CD4-positive, alpha-beta T cell treated with Interleukin-10 for 1 hour (primary cell): ENCODE measurements at places on chromosomes 6 and 20.

DNA sequence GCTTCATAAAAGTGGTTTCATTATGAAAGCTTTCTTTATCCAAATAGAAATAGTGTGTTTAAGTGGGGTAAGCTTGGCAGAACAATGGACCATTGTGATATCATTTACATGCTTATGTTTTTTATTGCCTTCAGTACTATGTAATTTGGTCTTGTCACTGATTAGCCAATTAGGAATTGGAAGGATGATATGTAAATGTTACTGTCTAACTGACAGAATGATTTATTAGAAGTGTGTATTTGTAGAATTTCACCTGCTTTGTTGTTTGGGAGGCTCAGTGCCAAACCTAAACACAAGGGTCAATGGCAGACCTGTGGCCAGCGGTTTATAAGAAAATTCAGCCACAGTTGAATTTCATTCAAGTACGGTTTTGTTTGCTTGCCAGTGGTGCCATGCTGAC lies 39.0 kb downstream of the AIG1 start:
- DNase-seq: no peak

DNA sequence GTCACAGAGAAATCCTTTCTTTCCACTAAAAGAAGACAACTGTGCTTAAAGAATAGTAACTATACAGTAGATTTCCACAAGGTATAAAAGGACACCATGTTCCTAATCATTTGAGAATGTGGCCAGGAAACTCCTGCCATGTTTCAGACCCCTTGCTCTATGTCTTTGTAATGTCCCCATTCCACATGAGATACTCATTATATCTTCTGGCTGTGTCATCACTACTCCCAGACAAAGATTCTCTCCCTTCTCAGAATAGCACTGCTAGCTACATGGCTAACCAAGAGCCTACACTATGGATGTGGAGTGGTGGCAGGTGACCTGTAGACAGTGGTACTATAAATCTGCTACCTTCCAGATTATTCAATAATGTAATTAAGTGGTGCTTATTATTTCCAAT lies 218.1 kb upstream of the MCHR2 start:
- DNase-seq: no peak

DNA sequence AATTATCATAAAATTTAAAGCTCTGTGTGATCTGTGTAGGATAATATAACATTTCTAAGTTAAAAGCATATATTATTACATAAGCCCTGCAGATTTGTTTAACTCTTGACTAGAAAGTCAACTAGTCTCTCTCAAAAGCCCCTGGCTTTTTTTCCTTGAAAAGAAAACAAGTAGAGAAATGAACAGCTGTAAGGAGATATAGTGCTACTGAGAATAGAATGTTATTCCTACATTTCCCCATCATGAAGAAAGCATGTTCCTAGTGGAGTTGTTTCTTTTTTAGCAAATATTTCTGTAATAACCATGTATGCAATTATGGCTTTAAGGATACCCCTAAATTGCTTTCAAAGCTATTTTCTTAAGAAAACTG lies 37.6 kb downstream of the SHLD1 start:
- no peak for DNase-seq

- DNase-seq: no peak
Observed at GRCh38 chr6:2754393-2754792, 3.7 kb upstream of the MYLK4 start.

- no peak for DNase-seq
Observed at GRCh38 chr6:41645007-41645618, 6.8 kb downstream of the MDFI start.

GRCh38 chr6:97703661-97704060 lies 420.6 kb upstream of the MMS22L start:
- no peak for DNase-seq

DNA sequence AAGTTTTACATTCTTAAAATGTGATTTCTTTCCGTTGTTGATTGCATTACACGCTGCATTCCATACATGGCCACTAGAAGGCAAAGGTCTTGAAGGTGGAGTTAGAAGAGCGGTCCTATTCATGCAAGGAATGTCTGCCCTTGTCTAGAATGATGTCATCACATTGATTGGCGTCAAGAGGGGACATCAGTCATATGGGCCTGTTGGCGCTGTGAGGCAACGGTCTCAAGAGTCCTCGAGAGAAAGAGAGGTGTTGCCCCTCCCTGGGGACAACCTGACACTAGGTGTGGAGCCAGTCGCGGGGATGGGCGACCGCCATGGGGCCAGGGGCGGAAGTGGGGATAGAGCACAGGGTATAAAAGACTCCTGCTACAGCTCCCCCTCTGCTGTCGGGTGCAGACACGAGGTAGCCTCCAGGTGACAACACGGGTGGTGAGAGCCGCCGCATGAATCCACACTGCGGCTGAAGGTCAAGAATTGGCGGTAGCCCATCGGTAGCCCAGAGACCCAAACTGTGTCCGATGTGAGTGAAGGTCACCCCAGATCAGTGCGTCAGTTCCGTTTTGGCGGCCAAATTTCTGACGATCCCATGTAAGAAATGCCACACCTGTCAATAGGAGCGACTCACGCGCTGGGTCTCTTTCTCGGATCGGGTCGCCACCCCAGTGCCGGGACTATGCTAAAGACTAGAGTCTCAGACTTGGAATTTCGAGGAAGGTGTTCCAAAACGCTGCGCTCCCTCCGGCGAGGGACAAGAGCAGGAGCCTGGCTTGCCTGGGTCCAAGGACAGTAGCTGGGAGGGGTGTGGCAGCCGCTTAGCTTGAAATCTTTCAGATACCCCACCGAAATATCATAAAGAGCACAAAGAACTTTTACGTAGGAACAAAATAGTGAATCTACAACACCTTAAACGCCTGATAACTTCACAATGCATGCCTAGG lies 93.2 kb upstream of the ZNF184 start:
- no peak for DNase-seq

DNA sequence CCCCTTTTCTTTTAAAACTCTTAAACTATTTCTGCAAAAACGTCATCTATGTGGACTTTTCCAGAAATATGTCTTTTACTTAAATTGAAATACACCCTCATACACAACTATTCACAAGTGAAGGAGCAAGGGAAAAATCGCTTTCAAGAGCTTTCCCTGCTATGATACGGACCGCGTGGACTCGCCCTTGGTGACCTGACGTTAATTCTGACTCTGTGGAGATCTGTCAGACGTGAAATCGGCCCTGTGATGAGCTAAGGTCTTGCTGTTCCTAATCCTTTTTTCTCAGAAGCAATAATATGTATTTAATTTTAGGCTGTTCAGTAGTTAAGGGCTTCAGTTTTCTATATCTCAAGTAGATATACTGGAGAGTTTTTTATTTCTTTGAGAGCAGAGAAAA lies 113.6 kb downstream of the RPP40 start:
- no peak for DNase-seq

DNA sequence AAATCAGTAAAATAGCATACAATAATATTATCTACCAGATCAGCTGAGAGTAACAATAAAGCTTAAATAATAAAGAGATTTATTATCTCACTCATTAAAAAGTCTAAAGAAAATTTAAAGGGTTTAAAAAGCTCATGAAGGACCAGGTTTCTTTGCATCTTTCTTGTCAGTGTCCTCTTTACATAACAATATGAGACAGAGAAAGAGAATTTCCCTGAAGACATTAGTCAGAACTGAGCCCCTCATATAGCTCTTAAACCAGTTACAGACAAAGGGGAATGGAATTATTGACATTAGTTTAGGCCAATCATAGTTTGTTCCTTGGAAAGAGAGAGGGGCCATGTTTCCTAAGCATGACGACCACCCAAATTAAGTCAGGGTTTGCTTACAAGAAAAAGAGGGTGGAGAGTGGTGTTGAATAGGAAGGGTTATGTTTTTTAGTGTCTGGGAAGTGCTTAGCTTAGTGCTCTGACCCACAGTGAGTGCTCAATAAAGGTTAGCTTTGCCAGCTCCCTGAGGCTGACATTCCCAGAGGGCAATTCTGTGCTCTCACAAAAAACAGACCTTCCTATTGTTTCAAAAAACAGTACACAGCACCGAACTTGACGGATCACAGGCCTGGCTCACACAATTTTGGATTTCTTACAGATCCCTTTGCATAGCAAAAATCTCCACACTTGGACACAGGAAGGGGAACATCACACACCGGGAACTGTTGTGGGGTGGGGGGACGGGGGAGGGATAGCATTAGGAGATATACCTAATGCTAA lies 3.6 kb upstream of the PLCB1 start:
- no peak for DNase-seq

GRCh38 chr6:47403801-47404200 lies 73.8 kb upstream of the CD2AP start:
- DNase-seq: no peak

GRCh38 chr6:41942067-41942851 lies 651 bp upstream of the CCND3 start:
- no peak for DNase-seq

DNA sequence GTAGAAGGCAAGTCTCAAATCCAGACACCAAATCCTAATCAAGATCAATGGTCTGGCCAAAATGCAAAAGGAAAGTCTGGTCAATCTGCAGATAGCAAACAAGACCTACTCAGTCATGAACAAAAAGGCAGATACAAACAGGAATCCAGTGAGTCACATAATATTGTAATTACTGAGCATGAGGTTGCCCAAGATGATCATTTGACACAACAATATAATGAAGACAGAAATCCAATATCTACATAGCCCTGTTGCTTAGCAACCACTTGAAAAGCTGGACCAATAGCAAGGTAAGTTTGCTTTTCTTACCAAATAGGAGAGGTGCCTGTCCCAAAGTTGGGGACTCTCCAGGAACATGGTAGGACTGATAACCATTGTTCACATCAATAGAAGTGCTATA lies 2.0 kb downstream of the SEMG2 start:
- no peak for DNase-seq

DNA sequence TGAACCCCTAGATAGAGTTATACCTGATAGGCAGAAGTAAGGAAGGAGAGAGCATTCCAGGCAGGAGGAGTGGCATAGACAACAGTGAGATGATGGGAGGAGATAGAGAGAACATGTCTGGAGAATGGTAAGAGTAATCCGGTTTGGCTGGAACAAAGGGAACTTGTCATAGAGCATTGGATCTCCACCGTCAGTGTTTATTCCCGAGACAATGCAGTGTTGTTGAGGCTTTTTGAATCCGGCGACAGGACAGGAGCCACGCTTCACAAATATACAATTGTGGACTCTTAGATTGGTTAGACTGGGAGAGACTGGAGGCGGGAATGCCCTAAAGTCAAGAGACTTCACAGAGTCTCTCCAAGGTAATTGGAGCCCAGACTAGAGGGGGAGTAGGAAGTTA lies 119.8 kb downstream of the ANKS1A start:
- DNase-seq: no peak

- peak; percentile 82 for DNase-seq
Observed at GRCh38 chr6:112027942-112028674, 25.8 kb upstream of the CCN6 start.

GRCh38 chr6:163085861-163086623 lies 328.5 kb upstream of the QKI start:
- DNase-seq: no peak

GRCh38 chr20:36541227-36541767 lies at the start of gene MYL9:
TSS of gene MYL9 (plus strand) at chr20:36541519. CDS start at chr20:36544885, 3,366 bp downstream.
- DNase-seq: no peak

DNA sequence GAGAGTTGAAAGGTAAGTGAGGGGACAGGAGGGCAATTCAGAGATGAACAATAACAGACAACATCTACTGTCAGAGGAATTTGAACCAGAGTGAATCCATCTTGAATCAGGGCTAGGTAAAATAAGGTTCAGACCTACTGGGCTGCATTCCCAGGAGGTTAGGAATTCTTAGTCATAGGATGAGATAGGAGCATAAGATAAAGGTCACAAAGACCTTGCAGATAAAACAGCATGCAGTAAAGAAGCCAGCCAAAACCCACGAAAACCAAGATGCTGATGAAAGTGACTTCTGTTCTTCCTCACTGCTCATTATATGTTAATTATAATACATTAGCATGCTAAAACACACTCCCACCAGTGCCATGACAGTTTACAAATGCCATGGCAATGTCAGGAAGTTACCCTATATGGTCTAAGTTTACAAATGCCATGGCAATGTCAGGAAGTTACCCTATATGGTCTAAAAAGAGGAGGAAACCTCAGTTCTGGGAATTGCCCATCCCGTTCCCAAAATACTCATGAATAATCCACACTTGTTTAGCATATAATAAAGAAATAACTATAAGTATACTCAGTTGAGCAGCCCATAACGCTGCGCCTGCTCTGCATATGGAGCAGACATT lies 248.5 kb downstream of the HAO1 start:
- no peak for DNase-seq

GRCh38 chr6:8749465-8749864 lies 314.1 kb upstream of the SLC35B3 start:
- DNase-seq: no peak

DNA sequence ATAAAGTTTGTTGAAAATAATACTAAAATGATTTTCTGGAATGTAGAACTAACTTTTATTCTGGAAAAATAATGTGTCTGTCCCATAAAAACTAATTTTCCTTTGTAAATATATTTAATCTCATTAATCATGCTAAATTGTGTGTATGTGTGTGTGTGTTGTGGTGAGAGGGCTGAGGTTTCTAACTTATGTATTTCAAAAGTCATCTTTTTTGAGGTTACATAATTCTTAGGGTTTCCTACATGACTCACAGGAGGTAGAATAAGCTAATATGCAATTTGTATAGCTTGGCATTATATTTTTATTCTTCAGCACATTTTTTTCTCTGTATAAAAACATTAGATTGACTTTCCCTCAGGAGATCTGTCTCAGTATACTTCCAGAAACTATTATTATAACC lies 64.1 kb upstream of the CLVS2 start:
- DNase-seq: no peak

- no peak for DNase-seq
Observed at GRCh38 chr6:25492951-25493350, 159.1 kb upstream of the SCGN start.

DNA sequence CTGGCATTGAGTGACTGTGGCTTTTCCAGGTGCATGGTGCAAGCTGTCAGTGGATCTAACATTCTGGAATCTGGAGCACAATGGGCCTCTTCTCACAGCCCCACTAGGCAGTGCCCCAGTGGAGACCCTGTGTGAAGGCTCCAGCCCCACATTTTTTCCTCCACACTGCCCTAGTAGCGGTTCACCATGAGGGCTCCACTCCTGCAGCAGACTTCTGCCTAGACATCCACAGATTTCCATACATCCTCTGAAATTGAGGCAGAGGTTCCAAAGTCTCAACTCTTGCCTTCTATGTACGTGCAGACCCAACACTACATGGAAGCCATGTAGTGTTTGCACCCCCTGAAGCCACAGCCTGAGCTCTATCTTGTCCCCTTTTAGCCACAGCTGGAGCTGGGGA lies 118.0 kb upstream of the BMP5 start:
- DNase-seq: no peak

- no peak for DNase-seq
Observed at GRCh38 chr20:49214571-49214970, 4.6 kb upstream of the DDX27 start.

DNA sequence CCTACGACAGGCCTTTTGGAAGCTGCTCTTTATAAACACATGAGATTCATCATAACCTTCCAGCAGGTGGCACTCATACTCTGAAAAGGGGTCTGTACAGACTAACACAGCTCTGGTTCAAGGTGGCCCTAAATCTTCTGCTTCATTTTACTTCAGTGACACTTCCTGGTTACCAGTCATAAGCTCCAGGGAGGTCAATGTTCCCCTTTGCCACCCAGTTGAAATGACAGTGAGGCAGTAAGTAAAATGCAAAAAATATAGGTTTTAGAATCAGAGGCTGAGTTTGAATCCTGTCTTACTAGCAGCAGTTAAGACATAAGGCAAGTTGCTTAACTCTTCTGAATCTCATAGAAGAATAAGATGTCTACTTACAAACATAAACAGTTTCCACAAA lies 132.8 kb downstream of the CDK19 start:
- DNase-seq: peak; percentile 87

- DNase-seq: peak; percentile 15
Observed at GRCh38 chr6:145761584-145761983, 26.3 kb upstream of the EPM2A start.

- DNase-seq: no peak
Observed at GRCh38 chr6:39684790-39685488, 40.3 kb downstream of the KIF6 start.
